ENCODE measurements at places on chromosomes 12 and 14. TPM values are rescaled to one million over a fixed set of nuclear protein-coding genes. Genes with fewer than 3 reads are reported as not detected.

Gene TMEM233
- total RNA-seq: not detected

- DNase-seq: no peak
Measured at GRCh38 chr14:58060898-58061297, 91.1 kb downstream of the ARMH4 start.

DNA sequence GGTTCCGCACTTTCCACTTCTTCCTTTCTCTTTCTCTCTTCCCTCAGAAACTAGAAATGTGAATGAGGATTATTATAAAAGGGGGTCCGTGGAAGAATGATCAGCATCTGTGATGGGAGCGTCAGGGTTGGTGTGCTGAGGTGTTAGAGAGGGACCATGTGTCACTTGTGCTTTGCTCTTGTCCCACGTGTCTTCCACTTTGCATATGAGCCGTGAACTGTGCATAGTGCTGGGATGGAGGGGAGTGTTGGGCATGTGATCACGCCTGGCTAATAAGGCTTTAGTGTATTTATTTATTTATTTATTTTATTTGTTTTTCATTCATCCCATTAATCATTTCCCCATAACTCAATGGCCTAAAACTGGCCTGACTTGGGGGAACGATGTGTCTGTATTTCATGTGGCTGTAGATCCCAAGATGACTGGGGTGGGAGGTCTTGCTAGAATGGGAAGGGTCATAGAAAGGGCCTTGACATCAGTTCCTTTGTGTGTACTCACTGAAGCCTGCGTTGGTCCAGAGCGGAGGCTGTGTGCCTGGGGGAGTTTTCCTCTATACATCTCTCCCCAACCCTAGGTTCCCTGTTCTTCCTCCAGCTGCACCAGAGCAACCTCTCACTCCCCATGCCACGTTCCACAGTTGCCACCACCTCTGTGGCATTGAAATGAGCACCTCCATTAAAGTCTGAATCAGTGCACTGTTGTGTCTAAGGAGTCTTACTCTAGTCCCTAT lies 4.6 kb upstream of the ATN1 start:
- no peak for DNase-seq

GRCh38 chr14:71384007-71384845 lies 477.0 kb downstream of the PCNX1 start:
- DNase-seq: no peak

DNA sequence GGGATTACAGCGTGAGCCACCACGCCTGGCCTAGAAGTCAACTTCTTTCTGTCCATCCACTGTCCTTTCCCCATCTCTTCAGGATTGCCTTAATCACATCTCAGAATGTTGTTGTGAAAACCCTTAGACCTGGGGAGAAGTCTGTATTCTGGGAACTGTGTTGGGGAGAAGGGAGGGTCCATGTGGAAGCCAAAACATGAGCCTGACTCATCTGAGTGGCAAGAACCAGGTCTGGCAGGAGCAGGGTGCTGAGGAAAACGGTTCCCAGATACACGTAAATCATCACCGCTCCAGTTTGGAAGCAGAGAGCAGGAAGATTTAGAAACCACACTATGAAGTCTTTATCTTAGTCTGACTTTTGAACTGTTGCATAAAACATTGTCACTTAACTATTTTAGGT lies 245.6 kb upstream of the RGS6 start:
- peak; percentile 47 for DNase-seq

DNA sequence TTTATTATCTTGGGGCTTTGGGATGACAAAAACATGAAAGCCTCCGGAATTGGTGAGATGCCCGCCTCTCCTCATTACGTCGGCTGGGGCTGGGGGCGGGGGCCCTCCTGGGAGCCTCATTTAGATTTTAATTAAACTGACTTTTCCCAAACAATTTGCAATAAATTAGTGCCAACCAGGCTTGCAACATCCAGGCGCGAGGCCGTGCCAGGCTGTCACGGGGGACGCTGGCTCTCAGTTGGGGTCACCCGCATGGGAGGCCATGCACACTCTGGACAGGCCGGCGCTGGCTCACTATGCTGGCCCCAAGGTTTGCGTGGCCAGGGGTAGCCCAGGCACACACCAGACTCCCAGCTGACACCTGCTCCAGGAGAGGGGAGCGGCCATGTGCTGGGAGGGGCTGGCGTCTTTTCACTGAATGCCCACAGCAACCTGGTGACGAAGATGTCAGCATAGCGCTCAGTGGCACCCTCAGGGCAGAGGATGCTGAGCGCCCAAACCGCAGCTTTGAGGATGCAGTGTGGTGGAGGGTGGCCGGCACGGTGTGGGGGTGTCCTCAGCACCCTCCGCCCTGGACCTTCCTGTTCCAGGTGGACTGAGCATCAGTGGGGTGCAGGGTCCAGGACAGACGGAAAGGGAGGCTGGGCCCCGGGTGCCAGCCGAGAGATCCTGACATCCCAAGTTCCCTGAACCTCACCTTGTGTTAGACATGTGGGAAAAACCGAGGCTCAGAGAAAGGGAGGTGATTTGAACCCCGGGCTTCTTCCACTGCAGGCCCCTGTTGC lies 190.8 kb upstream of the C14orf180 start:
- DNase-seq: no peak
